ENCODE measurements at places on chromosomes 2 and 18. TPM values are rescaled to one million over a fixed set of nuclear protein-coding genes. Genes with fewer than 3 reads are reported as not detected.
A peak's percentile ranks its signal among the peaks of the same experiment; 100 is the strongest.

The LINC00305 gene
- total RNA-seq, result not detected

The LYPD1 gene
- total RNA-seq, result not detected

The FKBP7 gene
- total RNA-seq, result 51.6 TPM

DNA sequence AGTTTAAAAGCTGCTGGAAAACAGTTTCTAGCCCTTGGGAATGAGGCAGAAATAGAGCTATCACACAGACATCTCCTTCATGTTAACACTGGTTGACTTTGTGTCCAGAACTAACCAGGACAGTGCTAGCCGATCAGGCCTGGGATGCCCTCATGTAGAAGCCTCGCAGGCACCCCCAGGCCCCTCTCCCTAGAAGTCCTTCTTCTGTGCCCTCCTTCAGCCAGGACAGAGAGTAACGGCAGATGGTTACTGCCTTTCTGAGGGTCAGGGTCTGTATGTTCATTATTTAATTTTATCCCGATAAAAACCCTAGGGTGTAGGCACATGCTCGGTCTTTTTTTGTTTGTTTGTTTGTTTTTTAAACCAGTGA lies 10.7 kb upstream of the RPL31 start:
- no peak for DNase-seq

DNA sequence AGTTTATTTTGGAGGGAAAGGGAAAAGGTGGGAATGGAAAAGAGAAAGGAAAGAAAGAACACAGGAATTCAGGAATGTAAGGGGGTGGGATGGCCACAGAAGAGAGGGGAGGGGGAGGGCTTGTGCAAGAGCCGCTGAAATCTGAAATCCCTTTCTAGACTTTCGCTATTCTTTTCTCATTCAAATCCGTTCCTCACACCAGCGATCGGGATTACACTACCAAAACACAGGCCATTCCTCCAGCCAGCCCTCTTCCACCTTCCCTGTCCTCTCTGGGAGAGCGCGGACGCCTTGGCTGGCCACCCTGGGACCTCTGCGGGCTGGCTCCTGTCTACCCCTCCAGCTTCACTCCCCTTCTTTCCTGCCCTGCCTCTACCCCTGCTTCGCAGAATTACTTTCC lies 102.3 kb downstream of the CDCA7 start:
- DNase-seq, result no peak

DNA sequence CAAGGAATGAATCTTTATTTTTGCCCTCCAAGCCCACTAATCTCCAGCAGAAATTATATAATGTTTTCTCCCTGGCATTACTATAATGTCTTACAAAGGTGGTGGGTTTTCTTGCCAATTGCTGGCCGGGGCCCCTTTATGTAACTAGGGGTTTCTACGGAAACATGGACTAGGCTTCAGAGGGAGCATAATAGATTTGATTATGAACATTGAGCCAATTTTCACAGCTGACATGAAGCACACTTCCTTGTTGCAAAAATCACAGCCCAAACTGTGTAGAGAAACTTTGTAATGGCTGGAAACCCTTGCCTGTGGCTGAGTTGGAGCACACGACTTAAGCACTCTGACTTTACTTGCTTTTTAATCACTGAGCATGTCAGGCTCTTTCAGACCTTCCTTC lies 3.8 kb upstream of the CYRIA start:
- DNase-seq, result no peak

DNA sequence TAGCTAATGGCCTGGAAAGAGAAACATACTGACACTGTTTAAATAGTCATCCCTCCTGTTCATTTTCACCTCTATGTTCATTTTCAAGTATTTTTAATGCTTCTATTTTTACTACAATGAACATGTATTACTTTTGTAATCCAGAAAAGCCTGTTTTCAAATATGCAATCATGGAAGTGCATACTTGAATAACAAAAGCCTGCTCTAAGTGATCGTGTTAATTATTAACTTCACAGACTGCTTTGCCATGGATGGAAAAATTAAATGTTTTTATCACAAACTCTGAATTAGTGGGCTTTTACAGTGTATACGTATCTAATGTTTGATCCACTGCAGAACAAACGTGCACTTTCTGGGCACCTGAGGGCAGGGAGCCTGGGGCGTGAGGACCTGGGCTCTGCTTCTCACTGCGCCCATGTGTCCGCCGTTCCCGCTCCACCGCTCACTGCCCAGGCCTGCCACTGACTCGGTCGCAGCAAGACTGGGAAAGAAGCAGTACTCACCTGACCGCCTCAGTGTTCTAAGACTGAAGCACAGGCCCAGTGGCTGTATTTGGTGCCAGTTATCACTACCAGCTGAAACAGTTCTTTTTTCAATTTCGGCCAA lies 80.6 kb downstream of the UXS1 start:
- no peak for DNase-seq

DNA sequence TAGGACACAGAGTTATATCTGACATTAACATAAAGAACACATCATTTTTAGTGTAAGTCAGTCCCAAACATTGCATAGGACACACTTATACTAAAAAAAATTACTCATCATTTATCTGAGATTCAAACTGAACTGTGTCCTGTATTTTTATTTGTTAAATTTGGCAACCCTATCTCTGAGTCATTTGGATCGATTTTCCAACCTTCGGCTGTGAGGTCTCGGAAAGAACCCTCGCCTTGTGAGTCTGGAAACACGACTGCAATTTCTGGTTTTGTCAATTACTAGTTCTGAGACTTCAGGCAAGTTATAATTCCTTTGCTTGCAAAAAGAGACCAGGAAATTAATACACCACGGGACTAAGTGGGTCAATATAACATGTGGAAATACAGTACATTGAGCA lies 14.0 kb downstream of the ATP8B1 start:
- no peak for DNase-seq

GRCh38 chr2:222024932-222025880 lies 273.6 kb downstream of the PAX3 start:
- peak; percentile 19 for DNase-seq

- no peak for DNase-seq
These were observed 8.5 kb downstream of the PSMD14 start for GRCh38 chr2:161316701-161317100.

DNA sequence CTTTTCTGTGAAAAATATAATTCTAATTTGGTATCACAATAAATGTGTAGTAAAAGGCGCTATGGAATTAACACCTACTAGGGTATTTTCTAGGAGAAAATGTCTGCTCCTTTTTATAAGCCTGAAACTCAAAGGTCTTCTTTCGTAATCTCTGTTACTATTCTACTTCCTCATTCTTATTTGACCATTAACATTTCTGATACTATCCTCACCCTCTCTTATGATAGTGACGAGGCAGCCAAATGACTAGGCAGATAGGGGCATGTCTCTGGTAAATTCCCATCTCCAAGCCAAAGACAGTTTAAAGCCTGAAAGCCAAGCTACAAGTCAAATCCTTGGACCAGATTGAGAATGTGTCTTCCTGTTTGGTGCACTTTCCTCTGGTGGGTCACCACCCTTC lies 251.7 kb downstream of the LRRTM4 start:
- no peak for DNase-seq

DNA sequence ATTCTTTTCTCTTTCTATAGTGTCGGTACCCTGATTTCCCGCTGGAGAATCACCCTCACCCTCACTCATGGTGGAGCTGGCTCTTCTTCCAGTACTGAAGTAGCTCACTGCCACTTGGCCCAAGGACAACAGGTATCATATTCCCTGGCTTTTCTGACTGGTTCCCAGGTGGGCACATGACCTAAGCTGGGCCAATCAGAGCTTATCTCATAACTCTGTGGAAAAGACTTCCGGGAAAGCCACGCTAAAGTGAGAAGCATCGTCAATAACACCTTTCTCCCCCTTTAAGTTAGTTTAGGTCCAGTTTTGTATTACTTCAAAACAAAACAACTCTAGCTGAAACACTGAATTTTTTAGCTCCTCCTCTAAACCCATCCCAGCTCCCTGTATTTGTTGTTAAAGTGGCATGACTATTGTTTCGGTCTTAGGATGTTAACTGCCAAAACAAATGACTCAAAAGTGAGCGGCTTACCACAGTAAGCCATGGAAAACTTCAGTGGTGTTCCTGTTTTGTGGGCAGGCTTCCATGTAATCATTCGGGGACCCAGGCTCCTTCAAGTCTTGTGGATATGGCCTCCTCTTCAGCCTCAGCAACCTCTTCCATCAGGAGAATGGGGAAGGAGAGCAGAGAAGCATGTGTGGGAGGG lies 137.4 kb upstream of the DLX2 start:
- DNase-seq, result peak; percentile 78
